T-helper 1 cell (primary cell): ENCODE measurements at places on chromosomes 3 and 15.

DNA sequence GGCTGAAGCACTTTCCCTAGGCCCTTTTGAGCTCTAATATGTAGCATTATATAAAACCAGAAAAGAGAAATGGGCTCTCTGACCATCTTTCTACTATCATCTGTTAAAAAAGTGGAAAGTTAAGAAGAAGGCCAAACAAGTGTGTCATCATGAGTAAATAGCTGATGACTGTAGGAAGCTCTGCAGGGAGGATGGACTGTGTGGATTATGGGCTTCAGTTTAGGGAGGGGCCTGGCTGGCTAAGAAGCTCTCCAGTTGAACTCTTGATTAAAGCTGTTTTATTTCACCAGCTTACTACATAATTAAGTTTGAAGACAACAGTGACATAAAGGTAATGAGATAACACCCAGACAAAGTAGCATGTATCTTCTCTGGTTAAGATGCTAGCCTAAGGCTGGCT is 30.6 kb downstream of the INTS14 start:
- DNase-seq, result no peak

DNA sequence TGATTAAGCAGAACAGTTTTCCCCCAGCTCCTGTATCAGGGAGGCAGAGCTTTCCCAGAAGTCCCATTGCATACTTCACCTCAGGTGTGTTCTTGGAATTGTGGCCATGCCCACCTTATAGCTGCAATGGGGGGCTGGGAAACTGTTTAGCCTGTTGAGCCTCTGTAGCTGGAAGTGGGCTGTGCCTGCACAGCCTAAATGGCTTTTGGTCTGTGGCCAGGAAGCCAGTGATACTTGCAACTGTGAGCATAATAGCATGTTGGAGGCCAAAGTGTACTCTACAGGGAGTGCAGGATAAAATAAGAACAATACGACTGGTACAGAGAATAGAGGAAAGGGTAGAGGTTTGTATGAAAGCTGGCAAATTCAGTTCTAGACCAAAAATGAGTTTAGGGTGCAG is 248.5 kb downstream of the PTPRG start:
- no peak for DNase-seq

- no peak for DNase-seq
Observed at GRCh38 chr3:15361494-15362214, 29.3 kb upstream of the SH3BP5 start.

DNA sequence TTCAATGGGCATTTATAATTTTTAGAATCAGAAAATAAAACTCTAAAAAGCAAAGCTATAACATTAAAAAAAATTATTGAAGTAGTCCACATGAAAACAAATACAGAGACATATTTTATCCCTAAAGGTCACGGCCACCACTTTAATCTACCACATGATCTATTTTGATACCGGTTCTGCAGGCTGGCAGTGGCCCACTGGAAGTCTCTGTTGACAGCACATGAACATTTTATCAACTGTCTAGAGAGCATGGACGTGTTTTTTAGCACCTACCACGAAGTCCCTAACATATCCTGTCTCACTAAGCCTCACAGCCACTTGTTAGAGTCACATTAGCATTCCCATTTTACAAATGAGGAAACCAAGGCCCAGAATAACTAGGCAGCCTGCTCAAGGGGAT is 1.8 kb upstream of the CPA3 start:
- no peak for DNase-seq

GRCh38 chr3:187841560-187841959 is 96.3 kb upstream of the BCL6 start:
- DNase-seq, result no peak

DNA sequence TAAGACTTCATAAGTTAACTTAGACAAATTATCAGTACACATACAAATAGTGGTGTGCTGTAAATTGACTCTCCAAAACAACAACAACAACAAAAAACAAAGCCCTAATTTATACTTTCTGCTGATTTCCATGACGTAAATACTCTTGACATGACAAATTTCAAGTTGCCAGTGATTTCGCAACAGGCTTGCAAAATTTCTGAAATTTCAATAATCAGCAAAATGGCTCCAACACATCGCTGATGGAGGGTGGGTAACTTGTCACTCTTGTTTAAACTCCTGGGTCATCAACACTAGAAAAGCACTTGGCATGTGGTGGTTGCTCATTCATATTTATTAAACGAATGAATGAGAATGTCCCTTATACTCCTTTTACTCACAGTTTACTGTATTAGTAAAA is 205.2 kb upstream of the SATB1 start:
- DNase-seq, result no peak

DNA sequence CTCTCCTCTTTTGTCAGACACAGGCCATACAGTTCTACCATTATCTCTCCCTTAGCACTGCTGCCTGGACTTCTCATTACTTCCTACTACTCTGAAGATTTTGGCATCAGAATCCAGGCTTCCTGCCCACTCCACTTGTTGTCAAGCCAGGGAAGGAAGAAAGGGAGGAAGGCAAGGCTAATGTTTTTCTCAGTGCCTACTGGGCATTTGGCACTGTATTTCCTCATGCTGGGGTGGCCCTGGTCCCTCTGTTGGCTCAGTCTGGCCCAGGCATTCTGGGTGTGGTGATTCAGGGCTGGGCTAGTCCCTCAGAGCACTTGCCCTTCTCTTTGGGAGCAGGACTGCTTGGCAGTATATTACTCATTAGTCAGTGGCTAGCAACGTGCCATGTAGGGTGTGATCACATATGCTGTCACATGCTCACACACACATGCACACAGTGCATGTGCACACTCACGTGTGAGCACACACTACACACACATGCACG is 52.9 kb downstream of the BSN start:
- DNase-seq, result no peak

DNA sequence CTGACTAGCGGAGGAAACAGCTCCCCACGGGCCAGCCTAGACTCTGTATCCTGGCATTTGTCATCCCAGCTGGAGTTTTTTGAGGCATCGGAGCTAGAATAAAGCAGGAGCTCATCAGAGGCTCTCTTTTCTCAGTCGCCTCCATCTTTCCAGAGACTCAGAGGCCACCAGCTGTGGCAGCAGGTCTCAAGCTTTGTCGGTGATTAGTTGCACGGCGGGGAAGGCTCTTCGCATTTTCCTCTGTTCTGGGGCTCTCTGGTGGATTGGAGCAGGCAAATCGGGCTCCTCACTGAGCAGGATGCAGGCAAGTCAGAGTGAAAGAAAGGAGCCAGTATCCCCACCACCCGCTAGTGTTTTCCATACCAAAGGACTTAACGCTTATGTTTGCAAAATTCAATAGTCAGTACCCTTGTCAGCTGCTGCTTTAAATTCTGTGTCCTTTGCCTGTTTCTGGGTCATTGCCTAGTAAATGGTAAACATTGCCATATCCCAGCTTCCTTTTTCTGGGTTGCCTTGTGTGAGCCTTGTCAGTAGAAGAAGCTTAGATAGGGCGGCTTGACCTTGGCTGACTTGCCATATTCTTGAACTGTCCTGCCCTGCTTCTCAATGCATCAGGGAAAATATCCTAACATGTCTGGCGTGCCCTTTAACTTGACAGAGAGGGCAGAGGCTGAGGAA is 127.1 kb downstream of the PTPRG start:
- DNase-seq, result no peak

GRCh38 chr15:65342493-65342892 is 35.3 kb downstream of the IGDCC3 start:
- DNase-seq, result no peak
